ENCODE measurements at places on chromosomes 1 and 21.

DNA sequence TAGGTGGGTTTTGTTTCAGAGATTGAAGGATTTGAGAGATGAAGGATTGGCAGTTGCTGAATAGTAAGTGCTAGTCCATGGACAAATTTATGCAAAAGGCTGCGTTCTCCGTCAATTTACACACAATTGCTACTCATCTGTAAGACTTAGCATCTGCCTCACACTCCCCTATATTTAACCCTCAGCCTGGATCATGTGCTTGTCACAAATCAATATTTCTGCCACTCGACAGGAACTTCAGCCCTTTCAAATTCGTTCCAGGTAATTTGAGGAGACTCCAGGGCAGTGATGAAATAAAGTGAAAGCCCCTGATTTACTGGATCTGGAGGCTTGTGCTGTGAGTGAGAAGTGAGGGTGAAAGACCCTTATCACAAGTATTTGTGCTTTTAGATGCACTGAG is 105.6 kb upstream of the UBE2U start:
- no peak for DNase-seq

GRCh38 chr1:208851366-208851765 is 607.2 kb upstream of the PLXNA2 start:
- no peak for DNase-seq

GRCh38 chr21:38997051-38997842 is 186.0 kb downstream of the PSMG1 start:
- DNase-seq, result no peak

DNA sequence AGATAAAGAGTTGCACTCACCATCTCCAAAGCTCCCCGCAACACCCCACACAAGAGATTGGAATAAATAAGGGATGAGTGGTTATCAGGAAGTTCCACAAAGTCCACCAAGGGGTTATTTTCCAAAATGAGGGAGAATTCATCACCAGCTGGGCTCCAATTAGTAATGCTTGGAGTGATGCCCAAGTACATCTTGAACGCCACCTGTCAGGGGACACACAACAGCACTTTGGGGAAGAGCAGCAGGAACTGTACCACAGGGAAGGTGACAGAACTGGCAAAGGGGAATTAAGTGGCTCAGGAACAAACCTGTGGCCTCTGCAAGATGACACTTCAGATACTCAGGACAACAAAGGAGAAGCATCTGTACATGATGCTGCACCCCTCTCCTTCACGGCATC is 11.5 kb downstream of the TRAPPC3 start:
- DNase-seq, result no peak

DNA sequence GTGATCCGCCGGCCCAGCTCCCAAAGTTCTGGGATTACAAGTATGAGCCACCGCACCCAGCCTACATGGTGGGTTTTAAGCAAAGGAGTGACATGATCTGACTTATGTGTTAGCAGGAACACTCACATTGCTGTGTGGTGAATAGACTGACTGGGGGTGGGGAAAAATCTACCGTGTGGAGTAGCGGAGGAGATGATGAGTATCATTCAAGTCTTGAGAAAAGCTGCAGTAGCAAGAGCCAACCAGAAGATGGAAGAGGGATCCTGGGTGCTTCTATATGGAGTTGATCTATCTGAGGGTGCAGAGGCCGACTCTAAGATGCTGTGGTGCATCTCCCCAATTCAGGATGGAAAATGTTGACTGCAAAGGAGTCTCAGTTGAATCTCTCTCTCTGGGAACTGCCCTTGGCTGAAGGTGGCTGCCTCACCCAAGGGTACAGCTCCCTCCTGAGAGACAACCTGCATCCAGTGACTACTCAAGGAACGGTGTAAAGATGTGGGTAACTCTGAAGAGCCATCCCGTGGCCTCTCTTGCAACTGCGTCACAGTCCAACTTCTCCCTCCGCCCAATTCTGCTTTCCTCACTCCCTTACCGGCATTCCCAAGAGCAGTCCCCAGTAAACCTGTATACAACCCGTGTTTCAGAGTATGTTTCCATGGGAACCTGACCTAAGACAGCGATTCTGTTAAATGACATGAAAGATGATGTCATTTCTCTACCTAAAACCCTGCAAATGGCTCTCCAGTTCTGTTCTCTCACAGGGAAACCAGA is 7.4 kb upstream of the B3GALNT2 start:
- no peak for DNase-seq

- DNase-seq, result no peak
Measured at GRCh38 chr1:21587602-21587953, 78.4 kb downstream of the ALPL start.

DNA sequence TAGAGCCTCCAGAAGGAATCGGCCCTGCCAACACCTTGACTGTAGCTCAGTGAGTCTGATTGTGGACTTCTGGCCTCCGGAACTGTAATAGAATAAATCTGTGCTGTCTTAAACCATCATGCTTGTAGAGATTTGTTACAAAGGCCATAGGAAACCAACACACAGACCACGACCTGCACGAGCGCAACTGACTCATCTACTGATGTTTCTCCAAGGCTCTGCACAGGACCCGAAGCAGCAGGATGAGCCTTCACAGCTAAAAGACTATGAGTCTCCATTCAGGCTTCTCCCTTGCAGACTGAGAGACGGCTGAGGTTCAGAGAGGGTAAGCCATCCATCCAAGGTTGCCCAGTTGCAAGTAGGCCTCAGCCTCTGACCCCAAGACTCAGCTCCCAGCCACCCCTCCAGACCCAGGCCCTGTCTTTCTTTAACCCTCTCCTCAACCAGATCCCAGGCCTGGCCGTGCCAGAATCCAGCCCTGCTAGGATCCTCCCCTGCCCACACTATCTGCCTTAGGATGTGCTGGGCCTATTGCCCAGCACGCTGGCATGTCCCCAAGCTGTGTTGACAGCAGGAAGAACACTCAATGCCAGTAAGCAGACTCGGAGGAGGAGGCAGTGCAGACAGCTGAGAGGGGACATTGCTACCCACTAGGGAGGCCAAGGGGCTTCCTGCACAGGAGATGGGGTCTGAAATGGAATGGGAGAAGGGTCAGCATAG is 109.0 kb downstream of the HMGB4 start:
- DNase-seq, result no peak

- no peak for DNase-seq
Measured at GRCh38 chr1:229114850-229115365, 156.0 kb upstream of the RAB4A start.

GRCh38 chr1:226863446-226863845 is 7.0 kb upstream of the PSEN2 start:
- DNase-seq, result no peak

DNA sequence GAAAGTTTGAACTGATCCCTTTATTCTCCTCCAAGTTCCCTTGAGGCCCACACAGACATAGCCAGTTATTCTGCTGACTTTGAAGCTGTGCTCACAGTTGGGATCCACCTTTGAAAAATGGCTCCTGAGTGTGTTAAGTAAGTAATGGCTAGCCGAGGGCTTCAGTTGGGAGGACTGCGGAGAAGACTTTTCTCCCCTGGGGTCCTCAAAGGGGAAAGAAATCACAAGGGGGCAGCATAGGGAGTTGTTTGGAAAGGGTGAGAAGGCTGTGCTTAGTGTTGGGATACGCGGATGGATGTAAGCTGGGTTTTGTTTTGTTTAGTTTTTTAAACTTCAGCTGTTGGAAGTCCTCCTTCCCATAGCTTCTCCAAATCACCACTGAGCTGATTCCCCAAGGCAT is 8.3 kb downstream of the PGM1 start:
- no peak for DNase-seq

DNA sequence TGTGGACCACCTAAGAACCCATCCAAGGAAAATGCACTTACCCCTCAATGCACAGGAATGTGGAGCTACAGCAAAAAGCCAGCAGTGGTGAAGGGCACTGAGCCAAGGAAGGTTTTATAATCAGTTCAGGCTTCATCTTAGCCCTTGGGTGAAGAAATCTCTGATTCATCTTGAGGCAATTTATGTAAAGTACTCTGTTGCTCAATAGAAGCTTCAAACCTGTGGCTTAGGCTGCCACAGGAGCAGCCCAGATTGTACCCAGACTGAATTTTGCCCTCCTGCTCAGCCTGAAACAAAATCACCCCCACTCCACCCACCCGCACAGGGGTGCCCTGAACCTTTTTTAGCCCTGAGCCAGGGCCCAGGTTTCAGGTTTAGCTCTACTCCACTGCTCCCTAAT is at the start of gene S100A12:
TSS of gene S100A12 (minus strand) at position 111 of the 400 bp plus-strand sequence. CDS start 1,029 bp downstream, outside the sequence.
- DNase-seq, result no peak
